H9 (cell line): ENCODE measurements at places on chromosomes 2 and 18. TPM values are rescaled to one million over a fixed set of nuclear protein-coding genes. Genes with fewer than 3 reads are reported as not detected.

Gene BUB1
- 129 and 144 TPM in 2 replicates for total RNA-seq

Gene LIMS3
- total RNA-seq, result 0.46 and 0.83 TPM in 2 replicates

Gene NRP2
- 19.7 and 20.7 TPM in 2 replicates for total RNA-seq

Gene IL1F10
- not detected in 2 replicates for total RNA-seq

Gene FLACC1
- total RNA-seq, result 0.42 TPM in 1 of 2 replicates, not detected in the other

Gene MFF
- 83.3 and 88.1 TPM in 2 replicates for total RNA-seq

Gene LANCL1
- 47.8 and 49.9 TPM in 2 replicates for total RNA-seq

Gene NT5DC4
- not detected in 2 replicates for total RNA-seq

Gene SERPINB10
- not detected in 2 replicates for total RNA-seq

Gene MAL
- not detected in 2 replicates for total RNA-seq

Gene GRHL1
- 2.5 and 2.8 TPM in 2 replicates for total RNA-seq

Gene CD28
- total RNA-seq, result not detected in 2 replicates

Gene LRRC30
- total RNA-seq, result not detected in 2 replicates

Gene KRCC1
- 7.1 and 8.2 TPM in 2 replicates for total RNA-seq

Gene CYP26B1
- total RNA-seq, result 0.20 and 0.22 TPM in 2 replicates

Gene AQP12B
- total RNA-seq, result not detected in 2 replicates

Gene DYSF
- 4.8 and 5.5 TPM in 2 replicates for total RNA-seq

Gene CNNM4
- 8.5 and 8.9 TPM in 2 replicates for total RNA-seq

Gene CNDP1
- total RNA-seq, result 0.29 TPM in 1 of 2 replicates, not detected in the other

Gene KCNIP3
- total RNA-seq, result 1.5 TPM in 2 replicates

Gene NOL4
- 0.74 and 0.81 TPM in 2 replicates for total RNA-seq

Gene CIB4
- not detected in 2 replicates for total RNA-seq

Gene ALPG
- 1.3 and 1.4 TPM in 2 replicates for total RNA-seq

Gene ZRANB3
- 15.4 and 16.7 TPM in 2 replicates for total RNA-seq

Gene TOGARAM2
- 0.18 and 0.83 TPM in 2 replicates for total RNA-seq

Gene IGFBP5
- 0.61 and 0.90 TPM in 2 replicates for total RNA-seq

Gene ADGRF3
- total RNA-seq, result 0.09 and 0.29 TPM in 2 replicates

Gene SETBP1
- 4.6 and 4.8 TPM in 2 replicates for total RNA-seq

Gene SOWAHC
- total RNA-seq, result 20.1 and 20.9 TPM in 2 replicates

Gene SERPINB8
- 2.1 and 2.9 TPM in 2 replicates for total RNA-seq

Gene SLC14A1
- not detected in 2 replicates for total RNA-seq

Gene NOSTRIN
- not detected in 2 replicates for total RNA-seq

Gene RRM2
- total RNA-seq, result 163 and 176 TPM in 2 replicates

Gene CDH7
- total RNA-seq, result 0.13 and 0.29 TPM in 2 replicates

Gene DSG4
- total RNA-seq, result not detected in 2 replicates

Gene ST3GAL5
- total RNA-seq, result 3.3 and 3.9 TPM in 2 replicates

Gene EVX2
- total RNA-seq, result not detected in 2 replicates

Gene DLX1
- total RNA-seq, result not detected in 2 replicates

Gene LRPPRC
- 182 and 183 TPM in 2 replicates for total RNA-seq
